Stromal cell of bone marrow (primary cell): ENCODE measurements at places on chromosomes 4 and X.

DNA sequence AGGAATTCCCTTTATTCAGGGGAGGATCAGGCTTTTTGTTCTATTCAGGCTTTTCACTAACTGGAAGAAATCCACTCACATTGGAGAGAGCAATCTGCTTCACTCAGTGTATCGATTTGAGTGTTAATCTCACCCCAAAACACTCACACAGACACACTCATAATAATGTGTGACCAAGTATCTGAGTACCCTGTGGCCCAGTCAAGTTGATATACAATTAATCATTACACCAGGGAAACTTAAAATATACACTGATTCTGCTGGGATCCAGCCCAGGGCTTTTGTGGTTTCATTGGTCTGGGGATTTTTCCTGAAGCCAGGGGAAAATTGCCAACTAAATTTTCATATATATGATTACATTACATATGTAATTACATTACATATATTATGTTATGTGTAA is 44.0 kb upstream of the GATB start:
- no peak for DNase-seq

DNA sequence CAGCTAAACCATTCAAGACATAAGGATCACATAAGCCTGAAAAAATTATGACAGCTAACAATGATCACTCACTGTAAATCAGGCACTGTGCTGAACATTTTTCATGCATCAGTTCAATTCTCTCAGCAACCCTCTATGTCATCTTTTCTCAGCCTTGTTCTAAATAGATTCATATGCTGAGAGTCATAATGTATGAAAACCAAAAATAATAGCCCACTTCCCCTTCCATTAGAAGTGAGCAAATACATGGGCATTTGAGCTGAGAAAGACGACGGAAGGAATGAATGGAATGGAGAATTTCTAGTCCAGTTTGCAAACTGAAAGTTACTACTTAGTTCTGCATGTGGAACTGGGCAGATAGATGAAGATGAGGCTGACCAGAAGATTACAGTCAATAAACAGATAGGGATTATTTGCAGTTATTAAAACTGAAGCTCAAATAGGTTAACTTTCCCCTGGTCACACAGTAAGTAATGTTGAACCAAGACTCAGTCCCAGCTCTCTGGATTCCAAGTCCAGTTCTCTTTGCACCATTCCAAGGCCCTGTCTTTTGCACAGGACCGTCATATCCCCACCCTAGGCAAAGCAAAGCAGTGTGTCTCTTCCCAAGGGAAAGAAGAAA is 1.6 kb upstream of the SH3RF1 start:
- peak; percentile 69 for DNase-seq

- no peak for DNase-seq
These were observed 295.1 kb downstream of the INPP4B start for GRCh38 chr4:142550965-142551364.

- DNase-seq: peak; percentile 97
These were observed 348.7 kb downstream of the MAPK10 start for GRCh38 chr4:86011117-86011516.

GRCh38 chr4:188005561-188005960 is 10.0 kb downstream of the ZFP42 start:
- no peak for DNase-seq
